ENCODE measurements at places on chromosomes 7 and 10.

DNA sequence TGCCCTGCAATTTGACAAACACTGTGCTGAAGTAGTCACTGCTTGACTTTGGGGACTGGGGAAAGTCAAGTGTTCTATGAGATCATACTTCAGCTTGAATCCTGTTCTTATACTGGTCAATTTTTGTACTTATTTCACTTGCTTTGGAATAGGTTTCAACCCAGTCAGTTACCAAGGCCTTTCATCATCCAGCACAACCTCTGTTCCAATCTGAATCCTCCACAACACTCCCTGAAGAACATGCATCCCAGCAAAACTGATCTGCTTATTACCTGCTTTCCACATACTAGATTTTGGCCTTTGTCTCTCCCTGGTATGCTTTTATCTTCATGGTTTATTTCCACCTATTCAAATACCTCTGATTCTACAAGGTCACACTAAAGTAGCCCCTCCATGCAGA is 29.5 kb downstream of the DPY19L1 start:
- DNase-seq, result no peak

- no peak for DNase-seq
Measured at GRCh38 chr10:117615649-117616048, 73.1 kb downstream of the EMX2 start.

- no peak for DNase-seq
Measured at GRCh38 chr10:42753507-42754154, 29.0 kb upstream of the BMS1 start.

DNA sequence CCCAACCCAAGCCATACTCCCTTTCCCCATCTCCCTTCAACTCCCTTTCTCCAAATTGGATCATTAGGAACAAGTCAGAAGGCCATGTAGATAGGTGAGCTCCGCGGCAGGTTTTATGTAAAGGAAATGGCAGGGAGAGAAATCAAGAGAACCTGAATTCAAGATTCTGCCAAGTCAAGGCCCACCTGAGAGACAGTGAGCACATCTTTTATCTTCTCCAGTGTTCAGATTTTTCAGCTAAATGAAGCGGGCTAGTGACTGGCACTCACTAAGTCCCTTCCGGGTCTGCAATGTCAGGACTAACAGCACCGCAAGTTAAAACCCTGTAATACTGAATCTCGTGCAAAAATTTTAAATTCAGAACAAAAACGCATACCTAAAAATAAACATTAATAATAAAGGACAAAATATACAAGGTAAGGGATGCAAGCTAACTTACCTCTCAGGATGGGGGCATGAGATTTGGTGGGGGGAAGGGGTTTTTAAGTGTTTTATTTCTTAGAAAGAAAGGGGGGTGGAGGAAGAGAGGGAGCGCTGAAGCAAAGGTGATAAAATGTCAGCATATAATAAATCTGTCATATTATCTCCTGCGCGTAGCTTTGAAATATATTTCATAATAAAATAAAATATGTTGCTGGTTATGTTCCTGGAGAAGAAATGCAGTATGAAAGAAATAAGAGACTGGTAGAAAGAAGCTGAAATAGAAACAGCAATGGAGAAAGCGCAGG is 17.6 kb downstream of the TCAF1 start:
- no peak for DNase-seq

DNA sequence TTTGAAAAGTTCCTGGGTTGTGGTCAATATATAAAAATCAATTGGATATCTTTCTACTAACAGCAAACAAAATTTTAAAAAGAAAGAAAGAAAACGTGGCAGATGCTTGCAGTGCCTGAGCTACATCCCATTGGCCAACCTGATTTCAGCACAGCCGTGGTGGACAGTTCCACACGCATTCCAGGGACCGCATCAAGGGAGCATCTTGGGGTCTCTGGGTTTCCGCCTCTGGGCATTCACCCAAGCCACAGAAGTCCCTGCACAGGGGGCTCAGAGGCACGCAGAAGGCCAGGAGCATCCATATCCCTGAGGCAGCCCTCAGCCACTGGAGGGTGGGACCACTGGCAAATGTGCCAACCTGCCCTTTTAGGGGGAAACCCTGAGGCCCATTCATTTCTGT is 254.5 kb upstream of the RNF32 start:
- DNase-seq, result no peak

- no peak for DNase-seq
Measured at GRCh38 chr10:93629647-93630305, 17.4 kb downstream of the PDE6C start.

DNA sequence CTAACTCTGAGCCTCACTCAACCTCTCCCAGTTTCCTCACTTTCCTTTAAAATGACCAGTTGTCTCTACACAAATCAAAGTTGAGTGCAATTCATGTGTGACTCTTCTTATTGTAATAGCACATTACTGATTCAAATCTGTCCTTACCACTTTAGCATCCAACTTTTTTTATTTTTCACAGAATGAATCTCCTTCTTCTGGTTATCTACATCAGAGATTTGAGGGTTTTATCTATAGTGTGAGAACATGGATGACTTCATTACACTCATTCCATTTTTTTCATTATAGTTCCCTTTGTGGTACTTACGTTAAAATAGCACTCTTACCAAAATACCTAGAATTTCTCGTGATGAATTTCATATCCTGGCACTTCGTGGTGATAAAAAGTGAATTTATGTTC is 43.3 kb downstream of the RTKN2 start:
- peak; percentile 32 for DNase-seq

DNA sequence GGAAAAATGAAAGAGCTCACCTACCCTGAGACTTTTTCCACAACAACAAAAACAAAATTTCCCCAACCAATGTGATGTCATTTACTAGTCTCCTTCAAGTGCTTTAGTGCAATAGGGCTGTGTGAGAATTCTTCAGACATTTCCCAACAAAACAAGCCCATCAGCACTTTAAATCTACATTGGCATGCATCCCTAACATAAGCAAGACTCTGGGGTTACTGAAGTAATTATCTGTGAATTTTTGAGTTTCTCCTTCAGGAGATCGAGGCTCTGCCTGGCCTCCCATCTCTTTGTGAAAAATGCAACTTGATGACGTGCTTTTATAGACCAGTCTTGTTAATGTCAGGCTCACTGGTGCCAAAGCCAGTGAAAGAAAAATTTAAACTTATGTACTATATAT is 255.6 kb downstream of the GFRA1 start:
- DNase-seq, result no peak

DNA sequence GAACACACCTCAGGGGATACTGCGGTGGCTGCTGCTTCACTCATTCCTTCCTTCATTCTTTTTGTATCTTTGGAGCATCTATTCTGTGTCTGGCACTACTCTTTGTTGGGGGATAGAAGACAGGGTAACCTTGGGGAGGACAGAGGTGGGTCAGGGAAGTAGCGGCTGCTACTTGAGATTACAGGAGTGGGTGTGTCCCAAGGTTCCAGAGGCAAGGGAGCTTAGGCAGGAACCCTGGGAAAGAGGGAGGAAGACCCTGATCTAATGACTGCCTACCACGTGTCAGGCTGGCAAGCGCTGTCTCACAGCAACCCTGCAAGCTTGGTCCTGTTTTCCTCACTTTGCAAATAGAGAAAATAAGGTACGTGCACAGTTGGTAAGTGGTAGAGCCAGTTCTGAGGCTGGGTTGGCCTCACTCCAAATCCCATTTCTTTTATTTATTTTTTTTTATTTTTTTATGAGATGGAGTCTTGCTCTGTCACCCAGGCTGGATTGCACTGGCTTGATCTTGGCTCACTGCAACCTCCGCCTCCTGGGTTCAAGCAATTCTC is 985.9 kb upstream of the ZNF722 start:
- DNase-seq, result no peak

GRCh38 chr7:46173476-46174195 is 252.6 kb upstream of the IGFBP3 start:
- no peak for DNase-seq

GRCh38 chr10:77877441-77878344 is 48.9 kb downstream of the DLG5 start:
- peak; percentile 40 for DNase-seq

DNA sequence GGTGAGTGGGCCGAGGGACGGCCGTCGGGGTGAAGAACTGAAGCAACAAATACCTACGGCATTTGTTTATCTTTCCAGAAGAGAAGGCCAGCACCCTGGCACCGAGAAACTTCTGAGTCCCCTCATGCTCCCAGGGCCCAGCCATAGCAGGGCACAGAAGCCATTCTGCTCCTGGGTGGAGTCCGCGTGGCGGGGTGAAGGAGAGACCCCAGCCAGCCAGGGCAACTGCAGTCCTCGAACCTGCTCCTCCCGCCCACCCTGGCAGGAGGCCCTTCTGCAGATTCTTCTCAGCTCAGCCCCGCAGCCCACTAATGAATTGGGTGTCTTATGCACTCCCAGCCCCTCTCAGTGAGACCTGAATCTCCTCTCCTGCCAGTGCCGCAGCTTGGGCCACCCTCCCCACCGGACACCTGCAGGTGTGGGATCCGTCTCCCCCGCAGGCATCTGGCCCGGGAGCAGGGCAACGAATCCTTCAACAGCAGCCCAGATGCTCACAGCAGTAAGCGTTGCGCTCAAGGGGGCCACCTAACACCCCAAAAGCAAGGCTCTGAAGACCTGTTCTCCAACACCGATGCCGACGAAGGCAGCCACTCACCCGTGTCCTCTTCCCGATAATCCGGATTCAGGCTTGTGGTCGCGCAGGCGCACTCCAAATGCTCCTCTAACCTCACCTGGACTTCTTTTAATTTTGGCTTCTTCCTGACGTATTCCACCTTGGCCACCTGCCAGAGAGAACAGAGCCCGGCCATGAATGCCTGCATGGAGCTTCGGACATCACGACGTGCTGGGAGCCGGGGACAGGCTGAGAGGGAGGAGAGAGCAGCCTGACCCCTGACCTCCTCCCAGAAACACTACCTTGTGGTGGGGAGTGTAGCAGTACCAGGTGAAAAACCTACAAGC is 18.9 kb downstream of the PDGFA start:
- no peak for DNase-seq

DNA sequence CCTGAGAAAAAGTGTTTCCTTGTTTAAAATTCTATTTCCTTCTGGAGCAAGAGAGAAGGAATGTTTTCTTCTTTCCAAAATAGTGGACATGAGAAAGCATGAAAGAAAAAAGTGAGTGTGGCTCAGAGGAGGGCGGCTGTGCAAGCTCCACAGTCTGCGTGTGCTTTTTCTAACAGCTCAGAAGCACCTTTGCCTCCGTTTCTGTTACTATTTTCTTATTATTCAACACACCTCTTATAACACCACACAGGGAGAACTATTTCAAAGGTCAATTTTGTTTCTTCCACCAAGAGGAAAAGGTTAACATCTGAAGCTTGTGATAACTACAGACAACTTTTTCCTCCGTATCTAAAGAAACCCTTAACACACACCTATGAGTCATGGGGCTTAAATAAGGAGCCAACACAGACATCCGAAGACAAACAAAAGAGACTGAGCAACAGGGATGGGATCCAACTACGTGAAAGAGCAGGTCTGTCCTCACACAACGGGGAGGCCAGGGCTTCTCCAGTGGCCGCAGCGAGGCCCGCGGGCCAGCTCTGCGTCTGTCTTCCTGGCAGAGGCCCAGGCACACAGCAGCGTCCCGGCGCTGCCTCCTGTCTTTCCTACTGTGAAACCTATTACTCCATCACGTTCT is 36.2 kb upstream of the NCAPG2 start:
- peak; percentile 73 for DNase-seq

DNA sequence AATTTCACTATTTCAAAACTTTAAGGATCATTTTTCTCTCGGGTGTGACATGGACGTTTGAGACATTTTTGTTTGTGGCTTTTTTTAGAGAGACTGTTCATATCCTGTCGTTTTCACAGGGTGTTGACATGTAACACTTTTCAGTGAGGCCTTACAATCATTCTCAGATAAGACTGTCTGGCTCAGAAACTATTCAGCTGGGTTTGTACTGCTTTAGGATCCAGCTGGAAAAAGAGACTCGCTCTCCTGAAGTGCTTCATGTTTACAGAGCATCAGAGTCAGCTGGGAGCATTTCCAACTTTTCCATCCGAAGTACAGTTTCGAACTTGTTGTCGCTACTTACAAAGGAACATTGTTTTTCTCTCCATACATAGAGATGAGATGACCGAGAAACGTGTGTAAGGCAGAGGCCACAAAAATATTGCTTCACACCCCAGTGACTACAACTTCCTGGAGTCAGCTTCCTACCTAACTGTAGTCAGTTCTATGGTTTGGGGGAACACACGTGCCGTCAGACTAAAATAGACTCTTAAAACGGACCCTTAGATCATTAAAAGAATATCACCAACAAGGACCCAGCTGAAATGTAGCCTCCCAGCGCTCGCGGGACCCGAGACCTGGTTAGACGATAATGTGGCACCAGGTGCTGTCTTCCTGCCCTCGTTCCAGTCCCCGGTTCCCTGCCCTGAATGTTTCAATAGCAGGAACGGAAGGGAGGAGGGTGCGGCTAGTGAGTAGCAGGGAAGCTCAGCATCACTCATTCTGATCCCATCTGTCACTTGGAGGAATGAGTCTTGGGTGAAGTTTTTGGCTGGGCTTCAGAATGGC is 78.0 kb downstream of the MKI67 start:
- DNase-seq, result peak; percentile 1

- peak; percentile 38 for DNase-seq
Measured at GRCh38 chr10:86802473-86803108, 46.2 kb downstream of the BMPR1A start.

GRCh38 chr7:42722716-42723115 is 189.2 kb downstream of the C7orf25 start:
- no peak for DNase-seq

- DNase-seq, result peak; percentile 90
Measured at GRCh38 chr10:28991333-28992270, 297.3 kb upstream of the LYZL1 start.

GRCh38 chr10:93745408-93746065 is 12.2 kb upstream of the LGI1 start:
- peak; percentile 39 for DNase-seq

DNA sequence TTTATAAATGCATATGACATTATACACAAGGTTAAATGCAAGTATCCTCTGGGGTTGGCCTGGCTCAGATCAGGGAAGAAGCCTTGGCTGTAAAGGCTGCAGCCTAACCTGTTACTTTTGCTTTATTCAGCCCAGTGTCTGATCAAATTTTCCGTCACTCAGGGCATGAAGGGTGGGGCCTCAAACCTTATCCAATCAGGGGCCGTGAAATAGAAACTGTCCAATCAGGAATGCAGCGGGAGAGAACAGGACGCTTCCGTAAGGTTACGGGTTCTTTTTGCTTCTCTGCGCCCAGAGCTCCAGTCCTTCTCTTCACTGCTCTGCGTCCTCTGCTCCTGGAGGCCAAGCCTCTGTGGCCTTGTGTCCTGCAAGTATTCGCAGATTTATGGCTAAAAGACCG is at the start of gene ZNF716:
Gene ZNF716, plus strand, starts transcription at position 274 of the 400 bp plus-strand sequence. Its CDS starts 112 bp downstream, at position 386.
- DNase-seq, result no peak

DNA sequence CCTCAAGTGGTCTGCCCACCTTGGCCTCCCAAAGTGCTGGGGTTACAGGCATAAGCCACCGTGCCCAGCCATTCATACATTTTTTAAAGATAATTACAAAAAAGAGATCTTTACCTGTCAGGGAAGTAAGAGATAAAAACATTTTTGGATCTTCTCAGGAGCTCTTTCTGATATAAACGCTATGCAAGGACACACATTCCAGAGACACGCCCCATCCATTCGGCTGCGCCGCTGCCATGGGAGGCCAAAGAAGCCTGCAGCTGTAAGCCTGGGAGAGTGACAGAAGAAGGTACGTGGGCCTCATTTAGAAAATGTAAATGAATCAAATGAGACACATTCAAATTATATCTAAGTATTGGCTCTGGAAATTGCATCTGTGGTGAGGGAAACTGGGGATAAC is 85.3 kb downstream of the LYZL1 start:
- DNase-seq, result no peak

- DNase-seq, result no peak
Measured at GRCh38 chr7:16711730-16712129, 41.8 kb upstream of the TSPAN13 start.

All from fibroblast of skin of back (primary cell).